ENCODE measurements at places on chromosomes 7 and 10.
A peak's percentile ranks its signal among the peaks of the same experiment; 100 is the strongest.

DNA sequence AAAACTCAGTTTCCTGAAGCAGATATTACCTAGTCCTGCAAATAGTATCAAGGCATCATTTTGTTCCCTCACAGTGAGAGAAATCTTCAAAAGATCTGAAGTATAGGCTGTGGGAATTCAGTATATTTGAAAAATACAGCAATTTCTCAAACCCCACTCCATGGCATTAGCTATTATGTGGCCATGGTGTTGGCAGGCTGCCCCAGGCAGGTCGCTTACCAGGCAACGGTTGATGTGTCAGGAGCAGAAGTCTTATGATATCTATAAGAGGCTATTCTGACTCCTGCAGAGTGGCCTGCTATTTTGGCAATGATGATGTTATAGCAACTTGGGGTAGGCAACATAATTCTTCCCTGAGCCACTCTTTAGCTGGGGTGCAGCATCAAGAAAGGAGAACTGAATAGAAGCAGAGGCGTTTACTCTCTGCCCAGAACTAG, 187.9 kb downstream of the PLXDC2 start:
- DNase-seq = no peak

DNA sequence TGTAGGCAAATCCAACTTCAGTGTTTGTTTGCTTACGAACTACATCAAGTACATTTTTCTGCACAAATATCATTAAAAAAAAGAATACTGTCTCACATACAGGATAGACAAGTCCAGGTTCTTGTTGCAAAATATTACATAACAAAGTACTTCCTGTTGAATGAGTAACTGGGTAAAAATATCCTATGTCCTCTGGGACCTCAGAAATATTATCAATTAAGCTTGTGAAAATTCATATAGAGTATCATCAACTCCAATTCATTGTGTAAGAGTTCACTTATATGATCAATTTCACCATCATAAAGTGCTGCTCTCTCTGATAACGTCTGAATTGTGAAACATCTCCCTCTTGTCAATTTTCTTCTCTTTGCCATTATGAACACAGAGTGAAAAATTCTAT, 22.6 kb downstream of the HERC4 start:
- DNase-seq = no peak

GRCh38 chr7:77823787-77824186, 25.2 kb downstream of the PHTF2 start:
- DNase-seq = no peak

DNA sequence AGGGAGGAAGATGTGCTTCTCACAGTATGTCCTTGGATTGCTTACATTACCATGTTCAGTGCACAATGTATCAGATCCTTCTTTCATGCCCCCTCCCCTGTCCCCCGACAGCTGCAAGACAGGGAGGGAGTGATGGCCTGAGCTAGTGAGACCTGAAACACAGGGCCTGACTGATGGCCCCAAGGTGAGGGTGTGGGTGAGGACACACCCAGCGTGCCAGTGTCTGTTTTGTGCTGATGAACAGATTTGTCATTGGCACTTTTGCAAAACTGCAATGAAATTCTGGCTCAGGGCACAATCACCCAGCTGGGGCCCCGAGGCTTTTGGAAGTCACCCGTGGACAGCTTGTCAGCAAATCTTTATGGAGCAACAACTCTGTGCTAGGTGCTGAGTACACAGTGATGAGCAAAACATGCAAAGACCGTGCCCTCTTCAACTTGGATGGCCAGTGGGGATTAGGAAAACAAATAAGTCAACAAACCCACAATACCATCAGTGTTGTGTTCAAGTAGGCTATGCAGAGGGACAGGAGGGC, 59.4 kb upstream of the EMX2 start:
- no peak for DNase-seq

DNA sequence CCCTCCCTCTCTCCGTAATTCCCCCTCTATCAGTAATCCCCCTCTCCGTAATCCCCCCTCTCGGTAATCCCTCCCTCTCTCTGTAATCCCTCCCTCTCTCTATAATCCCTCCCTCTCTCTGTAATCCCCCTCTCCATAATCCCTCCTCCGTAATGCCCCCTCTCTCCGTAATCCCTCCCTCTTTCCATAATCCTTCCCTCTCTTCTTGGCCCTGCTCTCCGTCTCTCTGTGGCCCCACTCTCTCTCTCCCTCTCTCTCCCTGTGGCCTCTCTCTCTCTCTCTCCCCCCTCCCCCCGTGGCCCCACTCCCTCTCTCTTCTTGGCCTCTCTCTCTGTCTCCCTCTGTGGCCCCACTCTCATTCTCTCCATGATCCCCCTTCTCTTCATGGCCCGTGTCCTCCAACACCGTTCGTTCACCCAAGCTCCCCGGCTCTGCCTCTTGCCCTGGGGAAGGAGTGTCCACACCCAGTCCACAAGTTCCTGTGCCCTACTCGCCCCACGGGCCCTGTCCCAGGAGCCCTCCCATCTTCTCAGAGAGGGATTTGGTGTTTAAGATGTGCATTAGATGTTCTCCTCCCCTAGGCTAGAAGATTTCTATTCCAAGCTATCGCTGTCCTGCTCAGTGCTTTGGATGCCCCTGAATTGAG, 19.8 kb downstream of the SHH start:
- DNase-seq = no peak

DNA sequence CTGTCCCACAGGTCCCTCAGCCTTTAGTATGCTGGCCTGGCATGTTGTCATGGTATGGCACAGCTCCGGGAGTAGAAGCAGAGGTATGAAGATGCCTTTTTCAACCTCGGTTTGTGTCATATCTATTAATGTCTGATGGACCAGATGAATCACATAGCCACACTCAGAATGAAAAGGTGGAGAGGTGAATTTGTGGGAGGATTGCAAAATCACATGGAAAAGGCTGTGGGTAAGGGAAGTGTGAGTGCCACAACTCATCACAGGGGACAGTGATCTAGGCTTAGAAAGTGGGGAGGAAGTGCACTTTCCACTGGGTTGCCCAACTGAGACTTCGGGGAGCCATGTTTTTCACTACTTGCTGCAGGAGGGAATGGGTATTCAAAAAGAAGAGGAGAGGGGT, 190.7 kb downstream of the WDR11 start:
- no peak for DNase-seq

DNA sequence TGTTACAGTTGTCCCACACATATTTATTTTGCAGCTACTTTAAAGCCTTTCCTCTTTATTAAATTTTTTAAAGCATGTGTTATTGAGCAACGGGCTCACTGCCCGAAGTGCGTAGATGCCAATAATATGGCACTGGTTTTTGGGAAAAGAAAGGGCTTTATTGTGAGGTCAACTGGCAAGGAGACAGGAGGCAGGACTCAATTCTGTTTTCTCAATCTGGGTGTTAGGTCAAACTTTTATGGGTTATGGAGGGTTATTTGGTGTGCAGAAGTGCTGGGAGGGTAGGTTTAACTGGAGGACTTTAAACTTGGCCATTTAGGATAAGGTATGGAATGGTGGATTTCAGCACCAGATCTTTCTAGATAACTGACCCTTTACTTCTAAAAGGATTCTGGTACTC, 183.6 kb downstream of the LRRC4 start:
- no peak for DNase-seq

GRCh38 chr7:1563981-1564602, 5.7 kb downstream of the PSMG3 start:
- DNase-seq = no peak

GRCh38 chr7:25527665-25528170, 299.4 kb upstream of the NPVF start:
- DNase-seq = no peak

- DNase-seq = no peak
These were observed 175.1 kb downstream of the ZMYND11 start for GRCh38 chr10:310371-310770.

GRCh38 chr7:39051279-39051678, 73.6 kb downstream of the POU6F2 start:
- no peak for DNase-seq

DNA sequence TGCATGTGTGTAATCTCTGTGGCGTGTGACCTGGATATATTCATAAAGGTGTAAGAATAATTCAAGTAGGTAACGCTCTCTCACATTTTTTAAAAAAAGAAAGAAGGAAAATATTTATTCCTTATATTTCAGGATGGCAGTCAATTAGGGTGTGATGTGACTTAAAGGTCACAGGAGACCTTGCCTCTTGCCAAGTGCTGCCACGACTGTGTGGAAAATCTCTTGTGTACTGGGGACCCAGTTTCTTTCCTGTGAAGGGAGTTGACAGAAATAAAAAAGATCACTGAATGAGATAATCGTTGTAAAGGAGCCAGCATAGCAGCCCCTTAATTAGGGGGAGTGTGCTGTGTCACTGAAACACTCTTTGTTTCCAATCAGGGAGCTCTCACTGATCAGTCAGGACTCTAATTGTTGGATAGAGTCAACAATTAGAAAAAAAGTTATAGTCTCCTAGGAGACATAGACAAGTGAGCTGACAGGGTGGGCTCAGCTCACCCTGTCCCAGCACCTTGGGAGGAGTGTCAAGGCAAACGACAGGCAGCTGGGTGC, 31.1 kb downstream of the PTPRE start:
- DNase-seq = no peak

- no peak for DNase-seq
These were observed 61.0 kb upstream of the RNF32 start for GRCh38 chr7:156579566-156579965.

DNA sequence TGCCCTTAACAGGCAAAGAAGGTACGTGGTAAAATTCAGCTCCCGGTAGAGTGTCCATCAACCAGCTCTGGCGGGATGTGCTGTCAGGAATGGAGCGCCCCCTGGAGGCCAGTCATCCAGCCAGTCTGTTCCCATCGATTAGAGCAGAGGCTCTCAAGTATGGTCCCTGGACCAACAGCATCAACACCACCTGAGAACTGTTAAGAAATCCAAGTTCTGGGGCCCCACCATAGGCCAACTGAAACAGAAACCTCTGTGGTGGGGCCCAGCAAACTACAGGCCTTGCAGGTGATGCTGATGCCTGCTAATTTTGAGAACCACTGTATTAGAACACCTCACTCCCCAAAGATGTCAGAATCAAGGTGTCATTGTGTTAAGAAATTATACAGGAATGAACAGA, 109.2 kb downstream of the DPY19L1 start:
- DNase-seq = peak; percentile 68

- no peak for DNase-seq
These were observed 59.4 kb downstream of the ST7 start for GRCh38 chr7:117012696-117013095.

DNA sequence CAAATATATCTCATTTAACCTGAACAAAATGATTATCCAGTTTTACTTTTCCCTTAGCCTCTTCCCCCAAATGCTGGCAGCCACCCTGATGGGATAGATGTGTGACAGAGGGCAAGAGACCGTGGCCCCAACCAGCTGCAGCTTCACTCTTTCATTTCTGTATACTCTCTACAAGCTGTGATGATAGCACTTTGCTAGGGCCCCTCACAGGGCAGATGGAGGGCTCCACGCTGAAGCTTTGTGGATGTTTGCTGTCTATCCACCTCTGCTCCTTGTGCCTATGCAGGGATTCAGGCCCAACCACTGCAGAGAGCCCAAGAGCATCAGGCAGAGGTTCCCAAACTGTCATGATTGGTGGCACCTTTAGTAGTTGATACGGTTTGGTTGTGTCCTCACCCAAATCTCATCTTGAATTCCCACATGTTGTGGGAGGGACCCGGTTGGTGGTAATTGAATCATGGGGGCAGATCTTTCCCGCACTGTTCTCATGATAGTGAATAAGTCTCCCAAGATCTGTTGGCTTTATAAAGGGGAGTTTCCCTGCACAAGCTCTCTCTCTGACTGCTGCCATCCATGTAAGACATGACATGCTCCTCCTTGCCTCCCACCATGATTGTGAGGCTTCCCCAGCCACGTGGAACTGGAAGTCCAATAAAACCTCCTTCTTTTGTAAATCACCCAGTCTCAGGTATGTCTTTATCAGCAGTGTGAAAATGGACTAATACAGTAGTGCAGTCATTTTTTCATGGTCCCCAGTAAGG, 20.1 kb downstream of the HTRA1 start:
- no peak for DNase-seq

DNA sequence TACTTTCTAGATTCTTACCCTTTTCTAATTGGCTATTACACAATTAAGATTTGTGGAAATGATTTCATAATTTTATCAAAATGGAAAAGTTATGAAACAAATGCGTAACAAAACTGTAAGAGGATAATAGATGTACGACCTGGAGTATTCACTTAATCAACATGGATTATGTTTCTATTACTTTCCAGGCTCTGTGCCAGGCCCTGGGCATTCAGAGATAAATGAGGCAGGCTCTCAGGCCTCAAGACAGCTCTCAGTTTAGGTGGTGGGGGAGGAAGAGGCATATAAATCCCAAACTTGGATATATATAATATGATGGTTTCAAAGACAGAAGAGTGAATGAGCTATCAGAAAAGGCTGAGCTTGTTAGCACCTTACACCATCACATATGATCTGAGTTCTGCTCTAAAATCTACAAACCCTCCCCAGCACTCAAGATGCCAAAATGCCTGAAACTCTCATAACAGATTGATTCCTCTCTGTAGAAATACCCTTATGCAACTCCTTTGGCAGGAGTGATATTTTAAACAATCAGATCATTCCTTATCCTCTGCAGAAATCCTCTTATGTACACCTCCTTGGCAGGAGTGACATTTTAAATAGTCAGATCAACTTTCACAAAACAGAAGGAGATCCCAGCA, 42.5 kb downstream of the ACBD5 start:
- DNase-seq = no peak

DNA sequence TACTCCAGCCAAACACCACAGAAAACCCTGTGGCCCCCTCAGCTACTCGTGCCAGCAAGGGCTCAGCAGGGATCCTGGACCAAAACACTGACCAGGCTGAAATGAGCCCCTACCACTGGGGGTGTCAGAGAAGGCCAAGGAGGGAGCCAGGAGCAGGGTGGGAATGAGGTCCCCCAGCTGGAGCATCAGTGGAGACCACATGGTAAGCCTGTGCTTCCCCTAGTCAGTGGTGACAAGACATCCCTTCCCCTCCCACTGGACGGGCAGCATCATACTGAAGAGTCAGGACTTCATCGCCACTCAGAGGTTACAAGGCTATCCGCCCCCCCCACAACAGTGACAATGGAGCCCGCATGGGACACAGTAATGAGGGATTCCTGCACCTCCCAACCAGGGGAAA, 99.6 kb downstream of the LHPP start:
- DNase-seq = no peak

DNA sequence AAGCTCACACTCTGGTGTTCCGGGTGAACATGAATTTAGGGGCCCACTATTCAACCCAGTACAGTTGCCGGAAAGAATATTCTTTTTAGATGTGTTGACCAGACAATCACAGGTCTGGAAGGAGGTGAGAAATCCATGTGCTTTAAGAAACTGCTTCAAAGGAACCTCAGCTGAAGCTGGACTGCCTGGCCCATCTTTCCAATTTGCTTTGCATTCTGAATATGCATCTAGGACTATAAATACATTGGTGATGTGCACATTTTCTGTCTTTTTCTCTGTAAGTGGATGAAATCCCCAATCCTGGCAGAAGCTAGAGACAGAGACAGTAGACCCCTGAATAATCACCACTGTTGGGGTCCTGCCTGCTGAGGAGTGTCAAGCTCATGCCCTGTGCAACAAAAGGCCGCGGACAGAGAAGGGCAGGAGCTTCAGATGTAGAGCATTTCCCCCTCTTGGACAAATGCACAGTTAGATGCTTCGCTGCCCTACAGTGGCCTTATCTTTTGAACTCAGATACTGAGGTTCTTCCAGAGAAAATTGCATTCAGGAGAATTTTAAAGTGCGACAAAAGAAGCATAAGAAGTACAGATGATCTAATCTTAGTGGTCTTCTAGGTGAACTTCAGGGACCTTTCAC, 368.3 kb downstream of the SFMBT2 start:
- no peak for DNase-seq

All from Caco-2 (cell line).